Sigmoid colon (tissue), 7 donors: ENCODE measurements at places on chromosomes 7 and 10. TPM values are rescaled to one million over a fixed set of nuclear protein-coding genes. Genes with fewer than 3 reads are reported as not detected.

DNA sequence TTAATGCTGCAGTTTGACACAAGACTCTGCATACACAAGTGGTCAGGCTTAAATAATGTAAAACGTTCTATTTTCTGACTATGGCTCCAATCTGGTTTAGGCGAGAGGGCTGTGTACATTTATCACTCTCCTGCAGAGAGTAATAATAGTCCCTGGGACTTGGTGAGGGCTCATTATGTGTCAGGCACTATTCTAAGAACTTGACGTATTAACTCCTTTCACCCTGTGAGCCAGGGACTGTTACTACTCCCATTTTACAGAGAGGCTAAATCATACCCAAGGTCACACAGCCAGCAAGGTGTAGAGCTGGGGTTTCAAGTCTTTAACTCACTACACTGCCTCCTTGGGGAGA lies 187.2 kb upstream of the LYZL2 start:
- DNase-seq: peak; percentile 18

DNA sequence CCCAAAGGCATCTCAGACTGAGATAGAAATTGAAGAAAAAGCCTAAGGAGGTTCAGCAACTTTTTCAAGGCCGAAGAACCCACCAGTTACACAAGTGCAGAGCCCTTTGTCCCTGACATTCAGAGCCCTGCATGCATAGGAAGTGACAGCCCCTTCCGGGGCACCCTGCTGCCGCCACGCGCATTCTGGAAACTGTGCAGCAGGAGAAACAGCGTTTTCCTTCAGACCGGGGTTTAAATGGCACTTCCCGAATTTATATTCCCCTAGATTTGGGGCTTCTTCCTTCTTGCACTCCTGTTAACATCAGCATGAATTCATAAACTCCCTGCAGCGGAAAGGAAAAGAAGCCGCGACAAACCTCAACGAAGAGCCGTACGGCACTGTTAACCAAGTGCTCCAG lies 190.5 kb upstream of the C7orf33 start:
- no peak for DNase-seq

DNA sequence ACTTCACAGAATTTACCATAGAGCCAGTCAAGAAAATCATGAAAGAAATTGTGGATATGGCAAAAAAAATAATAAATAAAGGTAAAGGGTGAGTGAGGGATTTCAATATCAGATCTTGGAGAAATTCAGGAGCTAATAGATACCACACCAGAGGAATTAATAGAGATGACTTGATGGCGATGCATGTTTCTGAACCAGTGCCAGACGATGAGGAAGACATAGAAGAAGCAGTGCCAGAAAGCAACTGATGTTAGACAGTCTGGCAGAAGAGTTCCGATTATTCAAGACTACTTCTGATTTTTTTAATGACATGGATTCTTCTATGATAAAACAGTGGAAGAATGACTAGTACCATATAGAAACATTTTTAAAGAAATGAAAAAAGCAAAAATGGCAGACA lies 314.7 kb downstream of the BICC1 start:
- DNase-seq: no peak

DNA sequence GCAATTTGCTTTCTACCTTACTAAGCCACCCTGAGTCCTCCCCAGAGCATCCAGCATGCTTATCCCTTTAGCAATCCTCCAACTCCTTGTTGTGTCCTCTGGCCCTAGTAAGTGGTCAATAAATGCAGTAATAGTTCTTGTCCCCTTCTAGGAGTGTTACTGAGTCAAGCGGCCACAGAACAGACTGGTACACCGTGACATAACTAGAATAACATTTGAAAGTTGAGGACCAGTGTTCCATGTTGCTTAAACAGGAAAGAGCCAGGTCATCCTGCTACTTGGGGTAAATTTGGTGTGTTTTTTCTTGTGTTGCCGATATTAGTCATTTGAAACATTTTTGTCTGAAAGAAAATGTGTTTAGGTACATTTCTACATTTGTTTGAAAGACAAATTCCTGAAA lies 4.8 kb upstream of the CDK6 start:
- DNase-seq: no peak

Gene RRP12
- total RNA-seq: 17.4 TPM
